ENCODE measurements at places on chromosomes 13 and 19.

DNA sequence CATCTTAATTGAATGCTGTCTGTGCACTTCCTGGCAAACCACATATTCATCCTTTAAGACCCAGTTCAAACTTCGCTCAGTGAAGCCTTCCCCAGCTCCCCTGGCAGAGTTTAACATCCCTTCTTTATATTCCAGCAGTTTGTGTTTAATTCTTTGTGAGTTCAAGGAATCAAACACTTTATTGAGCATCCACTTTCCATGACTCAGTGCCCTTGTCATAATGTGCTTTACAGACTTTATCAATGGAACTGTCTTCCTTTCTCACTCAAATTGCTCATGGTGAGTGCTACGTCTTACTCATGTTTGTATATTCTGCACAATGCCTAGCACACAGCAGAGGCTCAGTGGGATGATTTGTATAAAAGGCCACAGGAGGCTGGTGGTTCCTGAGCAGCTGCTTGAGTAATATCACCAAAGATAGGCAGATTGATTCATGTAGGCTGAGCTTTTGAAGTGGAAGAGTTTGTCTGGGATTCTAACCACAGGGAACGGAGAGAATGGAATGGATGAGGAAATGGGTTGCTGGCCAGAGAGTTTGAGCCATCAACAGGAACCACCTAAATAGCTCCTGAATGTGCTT, 44.2 kb downstream of the SERTM1 start:
- DNase-seq = no peak

GRCh38 chr13:68988176-68988575, 1119.5 kb upstream of the ATXN8OS start:
- DNase-seq = no peak

- DNase-seq = no peak
Measured at GRCh38 chr13:111401755-111402154, 81.3 kb downstream of the TEX29 start.

- DNase-seq = no peak
Measured at GRCh38 chr13:30376426-30377311, 45.6 kb upstream of the UBE2L5 start.

GRCh38 chr19:48363500-48363809, 285 bp downstream of the TMEM143 start:
- no peak for DNase-seq

GRCh38 chr19:30743011-30743410, 370.8 kb downstream of the ZNF536 start:
- no peak for DNase-seq

GRCh38 chr13:38363219-38363618, 13.6 kb downstream of the UFM1 start:
- DNase-seq = no peak

DNA sequence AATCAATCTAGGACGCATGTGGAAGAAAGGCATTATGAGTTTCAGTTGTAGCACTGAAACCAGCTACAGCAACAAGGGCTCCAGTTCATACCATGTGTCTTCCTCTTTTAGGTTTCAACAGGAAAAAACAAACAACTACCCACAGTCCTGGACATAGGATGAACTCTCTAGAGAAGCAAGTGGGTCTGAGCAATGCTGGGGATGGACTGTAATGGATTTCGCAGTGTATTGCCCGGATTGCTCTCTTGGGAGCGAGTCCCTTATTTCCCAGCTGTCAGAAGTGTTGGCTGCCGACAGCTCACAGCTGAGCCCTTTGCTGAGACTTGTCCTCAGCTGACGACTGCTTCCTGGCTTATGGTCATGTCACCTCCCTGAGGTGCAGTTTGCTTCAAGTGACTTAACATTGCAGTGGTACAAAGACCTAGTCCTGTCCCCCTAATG, 12.1 kb upstream of the MYCBP2 start:
- no peak for DNase-seq

- DNase-seq = peak; percentile 25
Measured at GRCh38 chr13:52127783-52128702, 830 bp downstream of the NEK5 start.

GRCh38 chr13:35814605-35815011, 316.6 kb downstream of the DCLK1 start:
- no peak for DNase-seq

DNA sequence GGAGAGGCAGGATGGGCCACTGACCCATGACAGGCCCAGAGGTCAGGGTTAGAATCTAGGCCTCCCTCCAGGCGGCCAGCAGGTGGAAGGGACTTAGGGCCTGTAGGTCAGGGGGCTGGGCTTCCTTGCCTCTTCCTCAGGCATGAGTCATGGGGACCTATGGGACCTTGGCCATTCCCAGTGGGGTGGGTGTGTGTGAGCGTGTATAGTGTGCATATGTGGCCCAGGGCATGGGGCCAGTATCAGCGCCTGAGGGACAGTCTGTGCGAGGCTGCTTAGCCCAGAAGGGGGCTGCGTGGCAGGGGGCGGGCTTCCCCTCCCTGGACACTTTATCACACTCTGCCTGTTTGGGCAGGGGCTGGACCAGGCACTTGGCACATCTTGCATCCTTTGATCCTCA, 13.3 kb downstream of the KCTD15 start:
- DNase-seq = peak; percentile 53
